GM04504 (cell line): ENCODE measurements at places on chromosomes 13 and 19.

DNA sequence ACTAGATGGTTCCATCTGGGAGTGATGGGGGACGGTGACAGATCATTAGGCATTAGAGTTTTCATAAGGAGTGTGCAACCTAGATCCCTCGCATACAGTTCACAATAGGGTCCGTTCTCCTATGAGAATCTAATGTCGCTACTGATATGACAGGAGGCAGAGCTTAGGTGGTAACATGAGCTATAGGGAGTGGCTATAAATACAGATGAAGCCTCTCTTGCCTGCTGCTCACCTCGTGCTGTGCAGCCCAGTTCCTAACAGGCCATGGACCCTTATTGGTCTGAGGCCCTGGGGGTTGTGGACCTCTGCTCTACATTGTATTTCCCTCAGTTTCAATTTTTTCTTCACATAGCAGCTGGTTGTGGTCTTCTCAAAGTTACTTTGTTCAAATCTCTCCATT is 56.5 kb downstream of the CDK8 start:
- DNase-seq = no peak

GRCh38 chr13:112697756-112698655 is 8.2 kb downstream of the ATP11A start:
- DNase-seq = peak; percentile 14

- no peak for DNase-seq
Measured at GRCh38 chr19:46766569-46767317, 20.5 kb upstream of the STRN4 start.

GRCh38 chr13:98486412-98486811 is 90.5 kb downstream of the STK24 start:
- DNase-seq = no peak

- DNase-seq = no peak
Measured at GRCh38 chr19:28542394-28543243, 670.3 kb downstream of the UQCRFS1 start.

- DNase-seq = no peak
Measured at GRCh38 chr13:70694996-70695715, 586.9 kb upstream of the KLHL1 start.

GRCh38 chr13:33057019-33057780 is 41.0 kb downstream of the KL start:
- DNase-seq = no peak

- DNase-seq = no peak
Measured at GRCh38 chr13:20424949-20425348, 100.7 kb downstream of the CRYL1 start.

DNA sequence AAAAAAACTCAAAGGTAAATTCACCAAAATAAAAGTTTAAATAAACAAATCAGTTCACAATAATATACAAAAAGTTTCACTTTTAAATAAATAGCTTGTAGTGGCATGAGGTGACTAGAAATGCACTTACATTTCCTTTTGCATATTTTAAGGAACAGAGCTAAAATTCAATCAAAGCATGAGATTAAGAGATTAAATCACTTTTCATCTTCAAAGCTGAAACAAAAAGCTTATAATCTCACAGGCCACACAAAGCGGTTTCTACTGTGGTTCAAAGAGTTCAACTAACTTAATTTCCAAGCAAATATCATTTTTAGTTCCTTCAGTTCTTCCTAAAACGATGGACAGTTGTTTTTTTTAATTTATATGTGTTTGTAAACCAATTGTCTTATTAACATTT is 38.9 kb downstream of the TSC22D1 start:
- DNase-seq = no peak

DNA sequence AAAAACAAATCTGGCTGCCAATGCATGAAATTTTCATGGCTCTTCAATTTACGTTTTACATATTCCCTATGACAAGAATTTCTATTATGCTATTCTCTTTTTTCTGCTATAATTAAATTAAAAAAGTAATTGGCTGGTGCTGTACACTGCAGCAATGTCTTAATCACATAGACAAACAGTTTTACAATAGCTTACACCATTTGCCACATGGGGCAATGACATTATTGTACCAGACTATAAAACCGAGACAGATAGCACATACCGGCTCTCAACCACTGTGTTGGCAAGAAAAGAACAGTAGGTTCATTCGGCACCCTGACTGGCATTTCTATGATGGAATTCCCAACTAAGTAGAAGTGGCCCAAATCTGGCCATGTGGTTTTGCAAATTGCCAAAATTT is 67.7 kb downstream of the DACH1 start:
- no peak for DNase-seq

DNA sequence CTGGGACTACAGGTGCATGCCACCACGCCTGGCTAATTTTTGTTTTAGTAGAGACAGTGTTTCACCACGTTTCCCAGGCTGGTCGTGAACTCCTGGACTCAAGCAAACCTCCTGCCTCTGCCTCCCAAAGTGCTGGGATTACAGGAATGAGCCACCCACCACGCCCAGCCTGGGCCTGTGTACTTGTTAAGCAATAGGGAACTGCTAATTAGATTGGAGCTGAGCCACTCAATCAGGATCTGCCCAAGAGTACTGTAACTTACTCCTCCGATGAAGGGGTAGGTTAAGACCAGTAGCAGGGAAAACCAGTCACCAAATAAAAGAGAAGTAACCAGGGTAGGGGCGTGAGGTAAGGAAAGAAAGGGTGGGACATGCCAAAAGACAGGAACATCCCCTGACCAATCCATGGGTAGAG is 2.3 kb downstream of the DDX39A start:
- no peak for DNase-seq

- DNase-seq = no peak
Measured at GRCh38 chr13:89324582-89324981, 1653.4 kb downstream of the SLITRK5 start.

DNA sequence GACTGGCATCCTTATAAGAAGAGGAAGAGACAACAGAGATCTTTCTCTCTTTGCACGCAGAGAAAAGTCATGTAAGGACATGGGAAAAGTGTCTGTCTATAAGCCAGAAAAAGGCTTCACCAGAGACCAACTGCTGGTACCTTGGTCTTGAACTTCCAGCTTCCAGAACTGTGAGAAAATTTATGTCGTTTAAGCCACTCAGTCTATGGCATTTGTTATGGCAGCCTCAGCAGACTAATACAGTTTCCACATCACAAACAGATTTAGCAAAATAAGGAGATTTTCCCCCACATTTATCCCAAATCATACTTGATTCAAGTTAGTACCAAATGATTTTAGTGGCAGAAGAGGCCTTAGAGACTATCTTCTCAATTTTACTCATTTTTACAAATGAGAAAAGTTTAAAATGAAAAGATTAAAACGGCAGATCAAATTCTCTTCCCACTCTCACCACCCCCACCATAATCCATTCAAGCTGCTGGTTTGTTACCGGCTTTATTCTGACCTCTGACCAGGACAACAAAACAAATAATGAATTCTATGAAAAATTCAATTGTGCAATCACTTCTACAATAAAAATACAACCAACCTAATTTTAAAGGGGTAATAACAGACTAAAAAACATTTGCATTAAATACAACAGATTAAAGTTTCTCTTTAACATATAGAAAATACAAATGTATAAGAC is 316.3 kb downstream of the TBC1D4 start:
- no peak for DNase-seq

- DNase-seq = no peak
Measured at GRCh38 chr19:9043524-9043923, 33.3 kb upstream of the MUC16 start.

DNA sequence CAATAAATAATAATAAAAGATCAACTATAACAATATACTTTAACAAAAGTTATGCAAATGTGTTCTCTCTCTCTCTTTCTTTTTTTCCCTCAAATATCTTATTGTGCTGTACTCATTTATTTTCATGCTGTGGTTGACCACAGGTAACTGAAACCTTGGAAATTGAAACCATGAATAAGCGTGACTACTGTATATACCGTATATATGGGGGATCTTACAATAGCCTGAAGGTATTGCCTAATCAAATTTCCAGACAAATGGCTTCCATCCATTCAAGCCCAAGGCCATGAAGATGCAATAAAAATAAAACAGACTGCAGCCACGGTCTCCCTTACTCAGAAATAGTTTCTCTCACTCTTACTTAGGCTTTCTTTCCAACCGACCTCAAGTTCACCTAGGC is 98.3 kb downstream of the SLITRK6 start:
- DNase-seq = no peak

DNA sequence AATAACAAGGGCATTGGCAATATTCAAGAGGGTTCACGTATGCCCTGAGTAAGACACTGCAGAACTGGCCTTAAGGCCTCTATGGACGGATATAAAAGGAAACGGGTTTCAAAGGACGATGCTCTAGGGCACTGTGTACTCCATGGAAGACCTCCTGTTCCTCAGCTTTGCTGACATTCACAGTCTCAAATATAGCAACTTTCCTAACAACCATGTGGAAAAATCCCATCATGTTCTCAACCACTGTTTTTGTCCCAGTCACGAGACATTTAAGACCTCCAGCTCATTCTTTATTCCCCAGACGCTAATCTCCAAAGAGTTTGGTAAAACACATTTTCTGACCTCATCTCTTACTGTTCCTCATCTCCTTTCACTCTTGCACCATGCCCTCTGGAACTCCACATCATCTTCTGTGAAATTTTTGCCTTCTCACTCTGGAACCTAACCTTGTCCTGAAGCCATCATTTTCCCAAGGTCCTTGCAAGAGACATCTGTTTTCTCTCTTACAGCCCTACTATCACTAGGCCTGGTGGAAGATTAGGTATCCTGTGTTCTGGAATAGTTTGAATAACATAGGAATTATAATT is 37.6 kb downstream of the SPRY2 start:
- DNase-seq = no peak

GRCh38 chr13:95298971-95299621 is 2.2 kb downstream of the ABCC4 start:
- no peak for DNase-seq

DNA sequence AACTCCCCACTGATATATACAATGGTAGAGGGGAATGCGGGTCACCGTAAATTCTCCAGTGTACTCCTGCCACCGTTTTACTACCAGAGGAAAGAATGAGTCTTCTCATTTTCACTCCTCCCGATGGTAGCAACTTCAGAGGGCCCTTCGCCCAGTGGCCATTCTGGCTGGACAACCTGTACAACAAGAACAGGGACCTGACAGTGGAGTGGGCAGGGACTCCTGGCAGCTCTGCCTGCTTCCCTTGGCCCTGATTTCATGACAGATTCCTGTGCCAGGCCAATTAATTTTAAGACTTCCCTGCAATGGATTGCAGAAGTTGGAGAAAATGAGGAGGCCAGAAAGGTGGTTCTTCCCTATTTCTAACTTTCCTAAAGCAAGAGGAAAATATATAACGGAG is 148.9 kb downstream of the GPC6 start:
- DNase-seq = no peak
